ENCODE measurements at places on chromosomes 5 and 9.

DNA sequence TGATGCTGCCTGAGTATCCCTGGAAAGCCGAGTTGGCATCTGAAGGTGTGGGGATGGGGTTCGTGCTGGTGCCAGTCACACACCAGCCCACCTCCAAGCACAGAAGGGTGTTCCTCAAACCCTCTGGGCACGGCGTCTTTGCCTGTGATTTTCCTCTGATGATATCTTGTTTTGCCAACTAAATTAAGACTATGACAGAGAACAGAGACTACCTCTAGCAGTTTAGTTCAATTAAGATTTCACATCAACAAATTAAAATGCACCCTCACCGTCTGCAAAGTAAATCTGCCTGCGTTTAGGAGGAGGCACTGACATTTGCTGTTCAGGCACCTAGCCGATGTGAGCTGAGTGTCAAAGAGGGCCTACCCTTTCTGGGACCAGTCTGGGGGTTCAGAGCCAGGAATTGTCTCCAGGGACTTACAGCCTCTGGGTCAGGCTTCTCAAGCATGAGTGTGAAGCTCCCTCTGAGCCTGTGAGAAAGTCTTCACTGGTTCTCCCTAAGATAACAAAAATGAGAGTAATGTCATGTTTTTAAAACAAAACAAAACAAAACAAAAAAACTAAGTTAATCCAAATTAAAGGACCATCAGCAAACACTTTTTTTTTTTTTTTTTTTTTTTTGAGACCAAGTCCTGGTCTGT is 55.4 kb upstream of the CTNNA1 start:
- DNase-seq: no peak

GRCh38 chr5:98637116-98637515 is 136.3 kb upstream of the RGMB start:
- no peak for DNase-seq

GRCh38 chr9:105984714-105985113 is 290.4 kb downstream of the TMEM38B start:
- no peak for DNase-seq

- DNase-seq: peak; percentile 5
Measured at GRCh38 chr5:164504141-164504772, 998.8 kb downstream of the MAT2B start.

GRCh38 chr5:124883681-124884080 is 137.2 kb upstream of the ZNF608 start:
- no peak for DNase-seq

Measured in GM12878 (cell line).